ENCODE measurements at places on chromosomes 6 and 20.

DNA sequence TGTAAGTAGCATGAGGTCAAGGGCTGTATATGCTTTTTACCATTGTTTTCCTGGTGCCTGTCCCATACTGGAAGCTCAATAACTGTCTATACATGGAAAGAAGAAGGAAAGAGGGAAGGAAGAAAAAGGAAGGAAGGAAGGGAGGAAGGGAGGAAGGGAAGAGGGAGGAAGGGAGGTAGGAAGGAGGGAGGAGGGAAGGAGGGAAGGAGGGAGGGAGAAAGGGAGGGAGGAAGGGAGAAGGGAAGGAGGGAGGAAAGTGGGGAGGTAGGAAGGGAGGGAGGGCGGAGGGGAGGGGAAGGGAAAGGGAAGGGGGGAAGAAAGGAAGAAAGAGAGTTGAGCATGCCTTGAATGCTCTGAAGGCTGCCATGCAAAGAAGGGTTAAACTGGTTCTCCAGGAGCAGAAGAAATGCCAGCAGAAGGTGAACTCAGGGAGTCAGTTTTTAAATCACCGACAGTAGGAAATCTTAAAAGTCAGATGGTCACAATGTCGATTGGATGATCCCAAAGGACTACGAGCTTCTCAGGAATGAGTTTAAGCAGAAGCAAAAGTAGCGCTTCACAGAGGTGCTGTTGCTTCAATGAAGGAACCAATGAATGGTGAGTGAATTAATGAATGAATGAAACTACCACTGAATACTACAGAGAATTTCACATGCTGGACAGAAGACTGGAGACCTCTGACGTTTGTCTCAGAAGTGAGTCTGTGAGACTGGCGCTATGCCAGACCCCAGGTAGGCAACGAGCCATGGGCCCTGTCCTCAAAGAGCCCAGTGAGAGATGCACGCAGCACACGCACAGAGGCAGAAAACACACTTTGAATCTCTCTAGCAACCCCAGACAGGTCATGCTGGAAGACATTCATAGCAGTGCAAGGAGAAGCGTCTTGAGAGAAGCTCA lies 117.6 kb downstream of the MRPL14 start:
- no peak for DNase-seq

- no peak for DNase-seq
These were observed 20.8 kb upstream of the SLCO4A1 start for GRCh38 chr20:62621251-62622110.

DNA sequence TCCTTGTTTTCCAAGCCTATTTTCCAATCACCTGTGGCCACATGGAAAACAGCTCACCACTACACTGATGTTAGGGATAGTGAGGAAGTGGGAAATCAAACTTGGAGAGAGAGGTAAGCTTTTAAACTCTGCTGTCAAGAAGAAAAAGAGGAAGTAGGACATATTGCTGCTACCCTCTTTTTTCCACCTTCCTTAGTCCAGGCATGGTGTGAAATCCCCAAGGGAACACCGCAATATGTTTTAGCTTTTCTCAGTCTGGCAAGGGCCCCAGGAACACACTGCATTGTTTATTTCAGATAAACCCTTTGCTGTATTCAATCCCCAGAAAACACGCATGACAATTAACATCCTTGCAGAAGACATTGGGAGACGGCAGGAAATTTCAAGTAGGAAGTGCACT lies 61.3 kb downstream of the HS3ST5 start:
- no peak for DNase-seq

DNA sequence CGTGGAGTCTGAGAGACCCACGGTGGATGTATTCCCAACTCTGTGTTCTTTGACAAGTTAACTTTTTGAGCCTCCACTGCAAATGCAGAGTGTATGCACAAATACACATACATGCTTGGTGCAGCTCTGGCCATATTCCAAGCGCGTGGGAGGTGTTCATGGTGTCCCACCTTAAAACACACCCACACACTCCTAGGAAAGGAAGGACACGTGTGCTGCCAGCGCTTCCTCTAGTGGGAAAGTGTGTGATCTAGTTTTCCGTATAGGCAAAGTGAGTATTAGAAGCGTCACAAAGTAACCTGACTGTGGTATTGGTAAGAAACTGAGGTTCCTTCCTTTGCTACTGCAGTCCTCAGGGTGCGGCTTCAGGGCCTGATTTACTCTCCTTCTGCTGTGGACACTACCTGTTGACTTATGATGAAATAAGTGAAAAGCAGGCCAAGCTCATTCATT lies 36.0 kb upstream of the MPC1 start:
- DNase-seq = no peak

DNA sequence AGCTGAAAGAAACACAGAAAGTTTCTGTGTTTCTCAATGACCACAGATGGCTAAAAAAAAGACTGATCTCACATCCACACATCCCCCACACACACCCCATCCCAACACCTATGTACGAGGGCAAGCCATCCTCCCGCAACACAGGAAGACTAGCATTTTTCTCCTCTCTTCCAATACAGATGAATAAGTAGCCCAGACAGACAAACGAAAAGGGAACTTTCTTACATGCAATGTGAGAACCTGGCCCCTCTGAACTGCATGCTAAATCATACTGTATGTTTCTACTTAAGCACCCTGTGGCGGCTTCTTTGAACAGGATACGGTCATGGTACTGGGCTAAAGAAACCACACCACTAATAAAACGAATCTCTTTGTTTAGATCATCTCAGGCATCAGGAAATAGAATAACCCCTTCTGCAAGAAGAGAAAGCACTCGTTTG lies 116.2 kb downstream of the GMDS start:
- DNase-seq = no peak

- no peak for DNase-seq
These were observed 210.5 kb upstream of the SPTLC3 start for GRCh38 chr20:12798286-12798685.

DNA sequence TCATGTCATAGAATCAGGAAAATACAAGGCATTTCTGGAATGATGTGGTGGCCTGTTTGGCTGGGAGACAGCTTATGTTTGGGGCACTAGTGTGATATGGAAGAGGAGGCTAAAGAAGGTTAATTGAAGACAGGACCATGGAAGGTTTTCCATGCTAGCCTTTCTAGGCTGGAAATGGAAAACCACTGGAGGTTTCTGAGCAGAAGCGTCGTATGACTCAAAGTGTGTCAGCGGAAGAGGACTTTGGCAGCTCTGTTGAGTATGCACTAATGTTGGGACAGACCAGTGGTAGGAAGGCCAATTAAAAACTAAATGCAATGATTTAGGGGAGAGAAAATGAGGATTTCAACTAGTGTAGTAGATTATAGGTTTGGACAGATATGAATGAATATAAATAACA lies 413.1 kb downstream of the PLCB1 start:
- DNase-seq = no peak

DNA sequence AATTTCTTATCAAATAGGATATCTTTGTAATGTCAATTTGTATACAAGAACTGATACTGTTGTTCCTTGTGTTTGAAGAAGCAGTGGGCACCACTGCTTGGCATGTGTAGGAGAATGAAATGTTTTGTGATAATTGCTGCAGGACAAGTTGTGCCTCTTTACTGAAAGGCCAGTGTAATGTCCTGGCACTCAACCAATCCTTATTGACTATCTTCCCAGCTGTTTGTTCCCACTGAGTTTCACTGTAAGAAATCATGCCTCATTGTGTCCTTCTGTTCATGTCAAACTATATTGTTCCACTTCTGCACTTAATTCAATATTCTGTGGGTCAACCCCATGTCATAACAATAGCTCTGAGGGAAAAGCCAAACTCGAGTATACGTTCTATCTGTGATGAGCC lies 136.1 kb upstream of the FAM83B start:
- DNase-seq = peak; percentile 71

Data from muscle of back (tissue), 13 donors.